GM04504 (cell line): ENCODE measurements at places on chromosomes 4 and X.

- no peak for DNase-seq
Observed at GRCh38 chrX:46447384-46447783, 97.8 kb downstream of the ZNF674 start.

DNA sequence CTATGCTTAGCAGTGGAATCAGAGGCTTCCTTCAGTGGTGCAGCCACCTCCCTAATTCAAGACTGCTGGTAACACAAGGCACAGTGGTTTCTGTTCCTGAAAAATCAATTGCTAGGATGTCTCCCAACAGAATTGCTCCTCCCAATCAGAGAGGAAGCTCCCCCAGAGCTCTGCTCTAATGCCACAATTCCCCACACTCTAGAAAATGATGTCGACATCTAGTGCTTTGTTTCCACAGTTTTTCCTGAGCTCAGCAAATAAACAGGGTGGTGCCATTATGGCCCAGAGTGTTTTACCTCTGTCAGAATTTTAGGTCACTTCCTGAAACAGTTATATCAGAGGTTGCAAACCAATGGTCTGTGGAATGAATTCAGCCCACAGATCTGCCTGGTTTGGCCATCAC is 24.7 kb downstream of the TAB3 start:
- no peak for DNase-seq

DNA sequence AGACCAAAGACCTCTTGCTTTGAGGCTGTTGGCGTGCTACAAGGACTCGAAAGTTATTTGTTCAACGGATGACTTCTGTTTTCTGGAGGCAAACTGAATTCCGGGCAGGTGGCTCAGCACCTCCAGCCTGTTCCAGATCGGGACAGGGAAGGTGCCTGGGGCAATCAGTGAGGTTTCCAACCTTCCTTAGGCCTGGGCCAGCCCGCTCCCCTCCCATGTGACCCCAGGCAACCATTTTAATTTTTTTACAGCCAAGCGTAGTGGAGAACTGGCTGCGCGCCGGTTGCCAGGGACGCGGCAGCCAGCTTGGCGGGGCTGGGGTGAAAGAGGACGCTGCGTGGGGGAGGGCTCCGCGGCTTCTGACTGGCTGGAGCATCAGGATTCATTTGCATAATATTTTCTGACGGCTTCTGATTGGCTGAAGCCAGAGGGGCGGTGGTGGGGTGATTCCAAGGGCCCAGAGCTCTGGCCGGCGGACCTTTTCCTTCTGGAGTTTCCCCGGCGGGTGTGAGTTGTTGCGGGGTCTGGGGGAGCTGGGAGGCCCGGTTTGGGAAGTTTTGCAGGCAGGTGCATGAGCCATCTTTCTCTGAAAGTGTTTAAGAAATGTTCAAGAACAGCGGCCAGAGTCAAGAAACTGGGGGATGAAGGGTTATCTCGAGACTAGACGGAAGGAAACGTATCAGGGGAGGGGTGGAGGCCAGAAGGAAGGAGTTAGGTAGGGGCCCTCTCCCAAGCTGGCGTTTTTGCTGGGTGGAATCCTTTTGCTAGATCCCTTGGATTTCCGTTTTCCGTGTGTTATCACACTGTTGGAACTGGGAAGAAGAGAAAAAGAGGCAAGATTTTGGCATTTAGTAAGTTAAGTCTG is at the start of gene MID1IP1:
MID1IP1 (plus strand) TSS at position 479 of the 865 bp plus-strand sequence. CDS start 3,488 bp downstream, outside the sequence.
- DNase-seq: peak; percentile 73

GRCh38 chrX:47198026-47198686 is 4.5 kb downstream of the UBA1 start:
- DNase-seq: no peak

GRCh38 chr4:148238086-148238485 is 204.1 kb downstream of the NR3C2 start:
- DNase-seq: no peak

DNA sequence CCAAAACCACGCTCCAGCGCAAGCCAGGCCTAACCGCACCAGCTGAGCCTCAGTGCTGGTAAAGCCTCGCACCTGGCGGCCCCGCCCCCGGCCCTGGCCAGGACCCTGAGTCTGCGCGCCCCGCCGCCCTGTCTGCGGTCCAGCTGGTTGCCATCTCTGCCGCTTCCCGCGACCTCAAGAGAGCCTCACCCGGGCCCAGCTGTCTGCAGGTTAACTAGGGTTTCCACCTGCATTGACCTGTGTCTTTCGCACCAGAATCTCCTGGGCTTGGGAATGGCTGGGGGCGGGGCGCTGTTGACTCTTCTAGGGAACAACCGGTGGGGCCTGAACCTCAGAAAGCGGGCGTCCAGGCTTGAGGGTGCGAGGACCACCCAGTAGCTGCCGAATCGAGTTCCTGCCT is 207.7 kb upstream of the PRPS2 start:
- no peak for DNase-seq

DNA sequence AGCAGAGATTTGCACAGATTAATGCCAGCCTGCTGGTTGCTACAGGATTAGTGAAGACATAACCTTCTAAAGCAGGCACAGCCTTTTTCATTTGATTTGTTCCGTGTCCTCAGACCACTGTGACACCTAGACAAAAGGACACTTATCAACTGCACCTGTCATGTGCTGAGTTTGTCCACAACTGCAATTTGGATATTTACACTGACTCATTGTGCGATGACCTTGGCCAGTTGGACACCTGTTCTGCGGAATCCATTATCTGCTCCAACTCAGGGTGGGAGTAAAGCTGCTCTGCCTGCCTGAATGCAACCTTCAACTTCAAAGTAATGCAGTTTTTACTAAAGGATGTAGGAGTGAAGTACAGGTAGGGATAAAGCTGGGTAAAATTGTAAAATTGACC is 4.1 kb upstream of the NR0B1 start:
- DNase-seq: no peak

DNA sequence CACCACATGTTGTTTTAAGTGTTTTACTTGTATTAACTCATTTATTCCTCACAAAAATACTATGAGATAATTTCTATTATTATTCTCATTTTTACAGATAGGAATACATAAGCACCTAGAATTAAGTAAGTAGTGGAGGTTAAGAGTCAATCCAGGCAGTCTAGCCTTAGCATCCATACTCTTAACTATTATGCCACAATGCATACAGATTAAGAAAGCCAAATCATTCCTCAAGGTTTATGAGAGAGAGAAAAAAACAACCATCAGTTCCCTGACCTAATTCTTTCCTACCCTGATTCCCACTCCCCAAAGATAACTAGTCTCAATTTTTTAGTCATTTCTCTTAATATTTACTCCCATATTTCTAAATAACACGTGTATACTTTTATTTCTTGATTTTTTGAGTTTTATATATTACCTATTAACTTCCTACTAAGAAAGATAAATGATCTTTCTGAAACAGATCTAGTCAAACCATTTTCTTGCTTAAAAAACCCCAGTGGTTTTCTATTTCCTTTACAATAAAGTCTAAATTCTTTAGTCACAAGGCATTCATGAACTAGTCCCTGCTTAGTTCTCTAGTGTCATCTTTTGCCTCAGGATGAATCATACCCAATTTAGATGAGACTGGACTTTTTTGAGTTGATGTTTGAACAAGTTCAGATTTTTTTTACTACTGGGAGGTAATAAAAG is 16.0 kb downstream of the UBA6 start:
- DNase-seq: no peak

- no peak for DNase-seq
Observed at GRCh38 chr4:21552455-21552854, 396.1 kb downstream of the KCNIP4 start.

GRCh38 chr4:97396605-97397004 is 746.7 kb downstream of the STPG2 start:
- DNase-seq: no peak

- no peak for DNase-seq
Observed at GRCh38 chrX:115898382-115899001, 272.1 kb upstream of the AGTR2 start.

DNA sequence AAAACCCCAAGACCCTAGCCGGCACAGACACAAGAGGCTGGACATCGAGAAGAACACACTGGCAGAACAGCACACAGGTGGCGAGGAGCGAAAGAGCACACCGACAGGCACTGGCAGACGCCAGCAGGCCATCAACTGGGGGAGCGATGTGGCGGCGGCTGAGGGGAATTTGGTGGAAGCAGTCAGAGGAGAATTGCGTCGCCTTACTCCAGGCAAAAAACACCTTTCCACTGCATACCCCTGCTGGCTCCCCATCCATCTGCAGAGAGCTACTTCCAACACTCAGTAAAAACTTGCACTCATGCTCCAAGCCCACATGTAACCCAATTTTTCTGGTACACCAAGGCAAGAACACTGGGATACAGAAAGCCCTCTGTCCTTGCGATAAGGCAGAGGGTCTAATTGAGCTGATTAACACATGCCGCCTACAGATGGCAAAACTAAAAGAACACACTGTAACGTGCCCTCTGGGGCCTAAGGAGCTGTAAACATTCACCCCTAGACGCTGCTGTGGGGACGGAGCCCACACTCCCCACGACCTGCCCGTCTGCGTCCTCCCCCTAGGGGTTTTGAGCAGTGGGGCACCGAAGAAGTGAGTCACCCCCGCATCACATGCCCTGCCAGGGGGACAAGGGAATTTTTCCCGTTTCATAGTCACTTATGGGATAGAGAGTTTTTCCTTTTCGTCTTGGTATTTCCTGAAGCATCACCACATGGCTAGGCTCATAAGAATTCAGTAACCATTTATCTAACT is 262.3 kb downstream of the KCTD8 start:
- DNase-seq: no peak

- no peak for DNase-seq
Observed at GRCh38 chr4:41746440-41747229, 1.9 kb downstream of the PHOX2B start.

DNA sequence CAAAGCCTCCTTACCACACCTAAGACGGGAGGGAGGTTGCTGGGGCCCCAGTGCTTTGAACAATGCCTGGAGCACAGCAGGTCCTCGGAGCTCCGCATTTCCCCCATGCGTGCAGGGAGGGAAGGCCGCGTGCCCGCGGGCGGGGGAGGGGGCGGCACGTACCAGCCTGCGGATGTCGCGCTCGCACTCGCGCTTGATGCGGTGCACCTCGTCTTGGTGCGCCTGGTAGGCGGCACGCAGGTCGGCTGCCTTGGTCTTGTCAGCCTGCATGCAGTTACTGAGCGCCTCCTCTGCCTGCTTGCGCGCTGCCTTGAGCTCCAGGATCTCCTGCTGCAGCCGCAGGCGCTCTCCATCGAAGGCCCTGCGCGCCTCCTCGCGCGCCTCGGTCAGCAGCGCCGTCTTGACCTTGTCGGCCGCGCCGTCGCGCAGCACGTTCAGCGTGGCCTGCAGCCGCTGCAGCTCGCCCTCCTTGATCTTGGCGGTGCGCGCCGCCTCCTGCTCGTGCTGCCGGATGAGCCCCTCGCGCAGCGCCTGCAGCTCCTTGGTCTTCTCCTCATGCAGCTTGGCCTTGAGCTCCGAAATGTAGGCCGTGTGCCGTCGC is 87.2 kb upstream of the C4orf50 start:
- no peak for DNase-seq

GRCh38 chr4:3867403-3868100 is 101.4 kb downstream of the ADRA2C start:
- DNase-seq: no peak

- DNase-seq: no peak
Observed at GRCh38 chr4:173827707-173828106, 297.7 kb upstream of the HAND2 start.

GRCh38 chrX:16979226-16979625 is 32.8 kb downstream of the REPS2 start:
- no peak for DNase-seq

DNA sequence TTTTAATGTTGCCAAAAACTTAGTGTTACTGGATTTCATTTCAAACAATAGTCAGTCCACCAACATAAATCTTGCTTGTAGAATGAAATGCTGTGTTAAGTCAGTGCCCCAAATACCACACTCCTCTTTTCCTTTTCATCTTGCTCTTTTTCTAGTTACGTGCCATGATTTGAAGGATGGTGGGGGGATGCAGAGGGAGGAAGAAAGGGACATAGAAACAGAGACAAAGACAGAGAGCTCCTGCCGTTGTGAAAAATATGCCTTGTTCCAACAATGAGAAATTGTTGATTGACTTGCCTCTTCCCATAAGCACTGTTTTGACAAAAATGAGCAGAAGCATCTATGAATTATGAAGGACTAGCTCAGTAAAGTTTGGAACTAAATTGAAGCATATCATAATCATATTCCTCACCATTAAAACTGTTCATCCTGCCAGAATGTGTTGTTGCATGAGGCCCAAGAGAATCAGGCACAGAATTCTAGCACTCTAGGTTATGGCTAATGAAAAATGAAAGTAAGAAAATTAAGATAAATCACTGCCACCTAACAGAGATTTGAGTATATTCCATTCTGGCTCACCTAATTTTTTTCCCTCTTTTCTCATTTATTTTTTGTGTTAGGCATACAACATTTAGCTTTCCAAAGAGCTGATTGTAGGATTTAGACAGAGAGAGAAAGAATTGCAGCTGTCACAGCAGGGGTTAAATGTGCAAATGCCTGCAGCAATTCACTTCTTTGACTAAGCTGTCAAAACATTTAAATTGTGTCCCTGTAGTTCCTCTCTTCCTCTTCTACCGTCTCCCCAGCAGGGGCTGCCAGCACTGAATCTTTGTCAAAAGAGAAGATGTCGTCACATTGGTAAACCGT is 111.6 kb upstream of the PTPN13 start:
- DNase-seq: no peak

GRCh38 chrX:119529345-119530276 is 35.6 kb downstream of the STEEP1 start:
- DNase-seq: no peak

DNA sequence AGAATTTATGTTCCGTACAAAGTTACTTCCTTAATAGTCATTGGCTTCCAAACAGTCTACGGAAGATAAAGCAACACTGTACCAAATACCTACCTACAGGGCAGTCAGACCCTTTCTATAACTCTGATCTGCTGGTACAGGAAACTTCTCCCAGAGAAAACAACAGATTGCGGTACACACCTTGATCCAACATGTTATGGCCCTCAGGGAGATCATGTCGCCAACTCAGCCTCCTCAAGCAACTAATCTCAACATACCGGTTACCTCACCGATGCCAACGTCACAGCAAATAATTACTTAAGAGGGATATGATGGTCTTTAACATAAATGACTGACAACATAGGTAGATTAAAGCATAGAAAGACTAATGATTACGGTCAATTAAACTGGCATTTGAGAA is 70.4 kb downstream of the RFC1 start:
- no peak for DNase-seq

DNA sequence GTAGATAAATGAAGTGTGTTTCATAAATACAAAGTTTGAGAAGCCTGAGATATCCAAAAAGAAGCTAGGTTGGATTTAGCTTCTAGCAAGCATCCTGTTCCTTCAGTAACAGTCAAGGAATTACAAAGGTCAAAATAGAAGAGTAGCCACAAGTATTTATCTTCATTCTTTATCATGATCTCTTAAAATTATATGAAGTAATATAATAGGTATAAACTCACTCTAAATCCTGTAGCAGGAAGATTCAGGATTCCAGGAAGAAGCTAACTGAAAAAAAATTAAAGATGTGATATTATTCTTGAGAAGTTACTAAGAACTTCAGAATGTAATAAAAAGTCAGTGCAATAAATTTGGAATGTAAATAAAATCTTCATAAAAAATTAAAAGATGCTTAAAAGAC is 31.1 kb upstream of the RXFP1 start:
- DNase-seq: no peak
